ENCODE measurements at places on chromosomes 7 and 10.

DNA sequence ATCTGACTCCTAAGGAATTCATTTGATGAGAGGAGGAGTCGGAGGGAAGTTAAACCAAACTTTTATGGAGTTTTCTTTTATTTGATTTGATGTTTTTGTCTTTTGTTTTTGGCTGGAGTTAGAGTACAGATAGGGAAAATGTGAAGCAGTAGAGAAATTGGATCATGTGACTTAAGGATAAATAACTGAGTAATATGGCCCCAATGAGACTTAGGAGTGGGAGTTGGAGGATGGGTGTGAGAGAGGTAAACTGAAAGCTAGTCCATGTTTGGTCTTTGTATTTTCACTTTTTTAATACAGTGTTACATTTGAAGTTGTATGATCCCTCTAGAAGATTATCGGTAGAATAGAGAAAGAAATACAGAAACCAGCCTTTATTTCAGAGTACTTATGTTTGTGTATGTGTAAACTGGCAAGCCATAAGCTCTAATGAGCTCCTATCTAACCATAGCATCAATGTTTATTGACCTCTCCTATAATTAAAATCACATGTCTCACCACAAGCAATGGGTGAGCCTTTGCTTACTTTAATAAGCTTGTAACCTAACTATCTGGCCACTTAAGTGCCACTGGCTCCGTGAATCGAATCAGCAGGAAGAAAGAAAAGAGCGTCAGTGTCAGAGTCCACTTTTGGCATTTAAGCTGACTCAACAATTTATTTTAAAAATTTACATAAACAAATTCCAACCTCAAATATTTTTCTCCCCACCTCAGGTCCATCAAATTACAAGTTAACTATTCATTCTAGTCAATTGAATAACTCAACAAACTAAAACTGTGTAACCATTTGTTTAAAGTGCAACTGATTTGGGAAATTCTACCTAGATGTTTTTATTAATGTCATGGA lies 113.8 kb downstream of the EPDR1 start:
- DNase-seq, result no peak

DNA sequence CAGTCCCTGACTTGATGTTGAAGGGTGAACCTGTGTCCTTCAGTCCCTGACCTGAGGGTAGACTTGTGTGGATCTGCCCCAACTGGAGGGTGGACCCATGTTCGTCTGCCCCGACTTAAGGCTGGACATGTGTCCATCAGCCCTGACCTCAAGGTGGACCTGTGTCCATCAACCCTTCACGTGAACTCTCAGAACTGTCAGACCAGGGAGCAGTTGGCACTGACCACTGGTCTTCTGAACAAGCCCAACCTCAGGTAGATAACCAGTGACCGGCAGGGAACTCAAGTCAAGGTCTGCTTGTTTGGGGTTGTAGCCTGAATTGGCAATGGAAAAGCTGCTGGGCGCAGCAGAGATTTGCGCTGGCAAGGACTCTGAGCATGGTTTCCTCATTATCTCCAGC lies 96.5 kb downstream of the ADCY1 start:
- no peak for DNase-seq

- DNase-seq, result no peak
Measured at GRCh38 chr7:133339772-133340171, 86.9 kb downstream of the EXOC4 start.

GRCh38 chr7:115070311-115070710 lies 148.4 kb downstream of the MDFIC start:
- no peak for DNase-seq

GRCh38 chr7:99029466-99030435 lies 114.2 kb downstream of the SMURF1 start:
- DNase-seq, result no peak

All from fibroblast of mammary gland (primary cell).